ENCODE measurements at places on chromosomes 7 and 10.

- no peak for DNase-seq
These were observed 298.7 kb upstream of the NRG3 start for GRCh38 chr10:81576336-81576735.

- no peak for DNase-seq
These were observed 5.7 kb upstream of the GRID1 start for GRCh38 chr10:86372119-86372783.

GRCh38 chr10:127197154-127197432 is 702 bp upstream of the INSYN2A start:
- no peak for DNase-seq

GRCh38 chr7:157047148-157047547 is 36.7 kb upstream of the MNX1 start:
- DNase-seq, result no peak

- DNase-seq, result no peak
These were observed 7.0 kb downstream of the ECHS1 start for GRCh38 chr10:133366130-133366478.

DNA sequence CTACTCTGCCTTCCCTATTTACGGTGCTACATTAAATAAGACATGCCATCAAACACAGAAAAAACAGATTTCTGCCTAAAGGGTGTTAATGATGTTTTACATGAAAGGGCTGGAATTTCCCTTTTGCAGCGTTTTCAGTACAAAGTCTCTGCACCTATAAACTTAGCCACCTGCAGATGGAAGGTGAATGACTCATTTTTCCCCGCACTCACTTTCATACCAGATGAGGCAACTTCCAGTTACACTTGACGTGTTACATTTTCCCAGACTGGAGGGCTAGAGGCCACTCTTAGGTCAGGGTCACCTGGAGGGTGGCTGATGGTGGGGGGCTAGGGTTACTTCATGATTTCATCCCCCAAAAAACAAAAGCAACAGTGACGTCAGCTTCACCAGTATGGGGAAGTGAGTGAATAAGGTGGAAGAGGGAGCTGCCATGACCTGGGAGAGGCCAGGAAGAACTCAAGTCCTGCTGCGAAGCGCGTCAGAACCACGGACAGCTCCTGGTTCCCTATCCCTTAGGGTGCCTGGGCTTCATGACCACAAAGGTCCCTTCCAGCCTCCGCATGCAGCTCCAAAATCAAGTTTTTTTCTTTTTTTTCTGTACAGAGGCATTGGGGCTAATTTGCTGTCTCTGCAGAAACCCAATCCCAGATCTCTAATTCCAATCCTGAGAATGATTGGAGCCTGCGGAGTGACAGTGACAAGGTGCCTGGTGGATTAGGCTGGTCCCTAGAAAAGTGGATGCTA is 94.0 kb downstream of the ADARB2 start:
- DNase-seq, result no peak

DNA sequence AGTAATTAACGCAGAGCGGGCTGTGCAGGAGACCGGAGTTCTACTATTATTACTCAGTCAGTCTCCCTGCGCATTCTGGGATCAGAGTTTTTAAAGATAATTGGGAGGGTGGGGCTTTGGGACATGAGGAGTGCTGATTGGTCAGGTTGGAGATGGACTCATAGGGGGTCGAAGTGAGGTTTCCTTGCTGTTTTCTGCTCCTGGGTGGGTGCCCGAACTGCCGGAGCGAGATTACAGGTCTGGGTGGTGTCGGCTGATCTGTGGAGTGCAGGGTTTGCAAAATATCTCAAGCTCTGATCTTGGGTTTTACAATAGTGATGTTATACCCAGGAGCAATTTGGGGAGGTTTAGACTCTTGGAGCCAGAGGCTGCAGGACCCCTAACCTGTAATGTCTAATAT is 3.9 kb upstream of the LRRC27 start:
- DNase-seq, result no peak

- DNase-seq, result no peak
These were observed 60.7 kb downstream of the PDIA4 start for GRCh38 chr7:148967602-148968001.

GRCh38 chr10:15625261-15625660 is 94.5 kb downstream of the ITGA8 start:
- no peak for DNase-seq

DNA sequence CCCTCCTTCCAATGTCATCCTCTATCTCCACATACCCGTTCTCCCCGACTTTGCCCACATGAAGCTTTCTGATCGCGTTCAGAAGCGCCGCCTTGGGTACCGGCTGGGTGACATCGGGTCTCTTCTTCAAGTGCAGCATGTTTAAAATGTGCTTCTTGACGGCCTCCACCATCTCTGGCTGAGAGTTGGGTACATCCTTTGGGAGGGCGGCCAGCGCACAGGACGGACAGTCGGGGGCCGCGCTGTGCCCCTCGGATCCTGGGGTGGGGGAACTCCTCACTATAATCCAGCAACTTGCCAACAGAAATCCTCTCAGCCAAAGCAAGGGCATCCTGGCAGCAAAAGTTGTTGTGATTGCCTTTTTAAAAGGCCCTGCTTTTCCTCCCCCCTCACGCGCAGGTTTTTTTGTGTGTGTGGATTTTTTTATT is 2.8 kb downstream of the INHBA start:
- DNase-seq, result no peak

DNA sequence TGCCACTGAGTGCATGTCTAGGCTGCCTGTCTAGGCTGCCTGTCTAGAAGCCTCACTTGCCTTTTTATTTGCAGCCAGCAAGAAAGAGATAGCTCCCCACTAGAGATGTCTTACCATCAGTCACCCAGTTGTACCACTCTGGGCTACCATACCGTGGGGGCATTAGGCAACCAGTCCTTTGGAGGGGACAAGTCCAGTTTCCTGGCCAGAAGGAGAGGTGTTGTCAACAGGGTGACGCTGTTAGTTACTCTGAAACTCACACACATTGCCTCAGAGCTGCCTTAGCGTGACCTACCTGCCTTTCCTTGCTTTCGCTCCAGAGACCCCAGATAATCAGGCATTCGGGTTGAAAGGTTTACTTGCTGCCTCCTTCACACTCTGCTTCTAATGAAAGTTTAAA is 155.4 kb downstream of the CELF2 start:
- no peak for DNase-seq

- DNase-seq, result no peak
These were observed 106.4 kb downstream of the TAX1BP1 start for GRCh38 chr7:27846388-27846787.

DNA sequence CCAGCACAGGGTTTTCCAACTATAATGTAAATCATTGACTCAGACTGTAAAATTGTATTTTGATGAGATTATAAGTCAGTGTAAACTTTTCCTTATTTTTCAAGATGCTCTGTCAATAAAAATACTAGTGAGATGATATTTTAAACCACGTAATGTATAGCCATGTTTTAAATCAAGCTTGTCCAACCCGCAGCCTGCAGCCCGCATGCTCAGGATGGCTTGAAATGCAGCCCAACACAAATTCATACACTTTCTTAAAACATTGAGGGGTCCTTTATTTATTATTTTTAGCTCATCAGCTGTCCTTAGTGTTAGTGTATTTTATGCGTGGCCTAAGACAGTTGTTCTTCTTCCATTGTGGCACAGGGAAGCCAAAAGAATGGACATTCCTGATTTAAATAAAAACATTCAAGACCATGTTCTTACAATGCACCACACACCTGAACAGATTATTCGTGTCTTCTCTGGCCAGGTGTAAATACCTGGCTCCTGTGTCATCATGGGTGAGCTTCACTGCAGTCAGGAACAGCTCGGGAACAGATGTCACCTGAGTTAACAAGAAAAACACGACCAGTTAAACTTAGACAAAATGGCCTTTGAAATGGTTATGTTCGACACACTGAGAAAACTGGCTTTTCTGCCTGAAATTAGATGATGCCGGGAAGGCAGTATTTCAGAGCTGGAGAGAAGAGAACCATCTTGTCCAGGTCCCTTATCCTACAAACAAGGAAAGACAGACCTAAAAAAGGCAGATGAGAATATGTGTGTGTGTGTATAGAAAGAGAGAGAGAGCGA is 5.9 kb downstream of the PITRM1 start:
- DNase-seq, result no peak

DNA sequence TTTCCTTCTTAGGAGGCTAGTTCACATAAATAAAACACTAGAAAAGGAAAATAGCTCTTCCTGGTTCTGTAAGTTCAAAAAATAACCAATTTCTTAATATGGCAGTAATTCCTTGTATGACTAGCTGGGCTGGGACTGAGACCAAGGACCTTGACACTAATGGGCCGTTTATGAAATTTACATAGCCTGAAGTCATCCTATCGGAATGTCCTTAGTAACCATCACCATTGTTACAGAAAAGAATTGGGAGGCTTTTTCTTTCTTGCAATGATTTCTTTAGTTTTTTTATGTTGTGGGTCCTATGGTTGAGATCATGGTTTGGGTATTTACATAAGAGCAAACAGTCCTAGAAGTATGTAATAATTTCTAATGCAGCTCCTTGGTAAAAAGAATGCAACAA is 87.1 kb upstream of the HDAC9 start:
- no peak for DNase-seq

DNA sequence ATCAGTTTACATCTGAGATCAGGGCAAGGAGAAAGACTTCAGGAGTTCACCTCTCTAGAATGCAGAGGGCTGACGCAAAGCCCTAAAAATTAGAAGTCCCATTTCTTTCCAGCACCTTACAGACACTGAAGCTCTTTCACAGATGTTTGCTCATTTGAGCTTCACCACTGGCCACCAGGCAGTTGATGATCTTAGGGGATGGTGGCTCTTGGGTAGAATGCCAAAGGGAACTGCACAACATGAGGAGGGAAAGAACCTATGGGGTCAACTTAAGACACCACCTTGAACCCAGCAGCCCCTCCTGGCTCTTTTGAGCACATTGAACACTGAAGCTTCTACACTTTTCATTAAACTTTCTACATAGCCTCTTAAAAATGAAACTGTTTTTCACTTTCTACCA is 390.3 kb upstream of the CELF2 start:
- DNase-seq, result no peak

DNA sequence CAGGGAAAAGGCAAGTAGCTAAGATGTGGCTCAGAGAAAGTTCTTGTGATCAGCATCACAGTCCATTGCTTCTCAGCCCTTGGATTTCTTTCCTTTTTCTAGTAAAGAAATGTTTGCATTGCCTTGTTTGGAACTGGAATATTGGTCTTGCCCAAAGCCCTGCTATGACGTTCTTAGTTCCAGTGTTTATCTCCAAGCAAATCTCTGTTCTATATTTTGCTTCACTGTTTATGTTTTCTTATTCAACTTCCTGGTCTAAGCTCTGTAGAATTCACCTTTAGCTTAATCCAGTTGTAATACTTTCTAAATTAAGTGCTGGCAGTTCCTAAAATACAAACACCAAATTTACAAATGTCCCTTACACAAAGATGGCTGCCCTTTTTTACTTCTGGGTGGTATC is 88.7 kb upstream of the ZNF438 start:
- no peak for DNase-seq

DNA sequence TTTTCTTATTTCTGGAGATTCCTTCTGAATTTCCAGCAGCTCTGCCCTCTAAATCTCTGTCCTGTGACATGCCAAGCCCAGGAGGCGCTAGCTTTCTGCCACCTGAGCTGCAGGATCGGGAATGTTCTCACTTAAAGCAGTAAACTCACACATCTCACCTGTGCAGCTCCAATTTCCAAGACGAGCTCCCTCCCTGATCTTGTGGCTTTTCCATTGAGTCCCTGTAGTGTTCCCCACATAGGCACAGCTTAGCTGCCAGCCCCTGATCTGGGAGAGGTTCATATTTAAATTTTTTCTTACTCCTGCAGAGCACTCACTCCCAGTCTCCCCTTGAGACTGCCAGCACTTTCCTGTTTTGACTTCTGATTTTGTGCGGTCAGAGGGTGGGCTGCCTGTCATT is 479.3 kb downstream of the GLRX3 start:
- no peak for DNase-seq

DNA sequence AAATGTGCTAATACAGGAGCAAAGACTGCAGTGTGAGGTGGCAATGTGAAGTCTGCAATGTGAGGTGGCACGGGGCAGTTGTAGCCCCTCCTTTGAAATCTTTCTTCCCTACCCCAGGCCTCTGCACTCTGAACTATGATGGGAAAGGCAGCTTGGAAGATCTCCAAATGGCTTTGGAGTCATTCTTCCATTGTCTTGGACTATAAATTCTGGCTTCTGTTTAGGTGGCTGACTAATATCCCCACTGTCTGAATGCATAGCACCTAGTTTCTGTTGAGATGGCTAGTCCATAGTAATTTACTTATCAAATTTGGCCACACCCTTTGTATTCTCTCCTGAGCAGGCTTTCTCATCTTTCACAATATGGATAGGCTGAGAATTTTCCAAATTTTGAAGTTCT is 175.0 kb downstream of the CFTR start:
- DNase-seq, result no peak

GRCh38 chr7:34133983-34134782 is 228.8 kb downstream of the BMPER start:
- DNase-seq, result no peak

DNA sequence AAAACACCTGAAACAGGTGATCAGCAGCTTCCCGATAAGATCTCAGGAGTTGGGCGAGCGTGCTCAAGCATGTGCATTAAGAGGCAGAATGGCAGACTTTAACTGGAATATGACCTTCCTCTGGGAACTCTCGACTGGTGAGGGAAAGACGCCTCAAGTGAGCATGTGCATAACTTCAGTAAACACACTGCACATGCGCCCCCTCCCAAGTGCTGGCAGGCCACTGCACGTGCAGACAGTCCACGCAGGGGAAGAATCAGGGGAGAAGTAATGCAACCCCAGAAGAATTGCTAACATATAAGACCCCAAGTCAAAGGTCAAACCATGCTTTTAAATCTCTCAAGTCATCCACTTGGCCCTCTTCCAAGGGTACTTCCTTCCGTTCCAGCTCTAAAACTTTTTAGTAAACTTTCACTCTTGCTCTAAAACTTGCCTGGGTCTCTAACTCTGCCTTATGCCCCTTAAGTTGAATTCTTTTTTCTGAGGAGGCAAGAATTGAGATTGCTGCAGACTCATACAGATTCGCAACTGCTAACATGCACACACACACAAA is 541.0 kb downstream of the TNS3 start:
- DNase-seq, result no peak

GRCh38 chr10:17877121-17877520 is 68.0 kb downstream of the MRC1 start:
- no peak for DNase-seq

- DNase-seq, result no peak
These were observed 5.8 kb downstream of the CTBP2 start for GRCh38 chr10:125154529-125154928.

DNA sequence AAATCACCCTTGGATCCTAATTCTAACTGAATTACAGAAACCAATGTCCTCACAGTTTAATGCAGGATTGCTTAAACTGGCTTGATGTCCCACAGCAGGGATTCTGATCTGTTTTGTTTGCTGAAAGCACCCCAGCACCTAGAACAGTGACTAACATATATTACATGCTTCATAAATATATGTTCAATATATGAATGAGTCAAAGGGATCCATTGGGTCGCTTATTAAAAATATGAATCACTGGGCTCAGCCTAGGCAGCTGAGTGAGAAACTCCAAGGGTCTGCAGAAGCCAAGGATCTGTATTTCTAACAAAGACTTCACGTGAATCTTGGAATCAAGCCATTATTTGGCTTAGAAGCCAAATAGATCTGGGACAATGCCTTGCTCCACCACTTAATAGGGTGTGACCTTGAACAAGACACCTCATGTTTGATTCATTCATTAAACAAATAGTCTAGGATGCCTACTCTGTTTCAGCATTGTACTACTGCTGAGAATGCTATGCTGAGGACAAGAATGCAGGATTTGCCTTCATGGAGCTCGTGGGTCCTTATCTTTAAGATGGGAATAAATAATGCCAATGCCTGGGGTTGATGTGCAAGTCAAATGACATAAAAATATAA is 103.4 kb upstream of the DLX6 start:
- DNase-seq, result no peak

Measured in activated T-helper 1 cell treated with anti-CD3 and anti-CD28 coated beads, Interleukin-2, amount 50 U/mL, for 16 hours (primary cell).